Activated B cell treated with CpG ODN at 0.5 μM for 24 hours (primary cell): ENCODE measurements at places on chromosomes 1 and 21.

GRCh38 chr1:7783178-7783711 lies 846 bp upstream of the PER3 start:
- DNase-seq = no peak

GRCh38 chr1:44810101-44810761 lies 1.9 kb downstream of the BTBD19 start:
- DNase-seq = peak; percentile 61

DNA sequence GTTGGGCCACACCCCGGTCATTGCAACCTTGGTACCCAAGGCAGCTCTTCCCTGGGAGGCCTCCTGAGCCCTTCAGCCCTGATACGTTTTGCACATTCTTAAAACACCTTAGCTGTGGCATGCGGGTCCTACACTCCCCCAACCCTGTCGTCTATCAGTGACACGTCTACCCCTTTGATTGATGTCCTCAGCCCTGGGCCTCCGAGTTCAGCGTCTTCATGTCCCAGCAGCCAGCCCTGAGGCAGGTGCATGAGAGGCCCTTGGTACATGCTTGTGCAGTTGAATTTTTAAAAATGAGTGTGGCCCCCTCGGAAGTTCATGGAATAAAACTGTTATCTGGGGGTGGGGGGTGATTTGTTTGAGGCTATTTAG lies 38.9 kb upstream of the ADARB1 start:
- DNase-seq = no peak

GRCh38 chr1:19042675-19043578 lies 86.5 kb upstream of the IFFO2 start:
- DNase-seq = no peak

GRCh38 chr1:32028746-32029145 lies 15.1 kb downstream of the KHDRBS1 start:
- no peak for DNase-seq

- DNase-seq = no peak
Measured at GRCh38 chr21:39221282-39221996, 38.2 kb upstream of the PSMG1 start.
